ENCODE measurements at places on chromosomes 5 and 9.
A peak's percentile ranks its signal among the peaks of the same experiment; 100 is the strongest.

DNA sequence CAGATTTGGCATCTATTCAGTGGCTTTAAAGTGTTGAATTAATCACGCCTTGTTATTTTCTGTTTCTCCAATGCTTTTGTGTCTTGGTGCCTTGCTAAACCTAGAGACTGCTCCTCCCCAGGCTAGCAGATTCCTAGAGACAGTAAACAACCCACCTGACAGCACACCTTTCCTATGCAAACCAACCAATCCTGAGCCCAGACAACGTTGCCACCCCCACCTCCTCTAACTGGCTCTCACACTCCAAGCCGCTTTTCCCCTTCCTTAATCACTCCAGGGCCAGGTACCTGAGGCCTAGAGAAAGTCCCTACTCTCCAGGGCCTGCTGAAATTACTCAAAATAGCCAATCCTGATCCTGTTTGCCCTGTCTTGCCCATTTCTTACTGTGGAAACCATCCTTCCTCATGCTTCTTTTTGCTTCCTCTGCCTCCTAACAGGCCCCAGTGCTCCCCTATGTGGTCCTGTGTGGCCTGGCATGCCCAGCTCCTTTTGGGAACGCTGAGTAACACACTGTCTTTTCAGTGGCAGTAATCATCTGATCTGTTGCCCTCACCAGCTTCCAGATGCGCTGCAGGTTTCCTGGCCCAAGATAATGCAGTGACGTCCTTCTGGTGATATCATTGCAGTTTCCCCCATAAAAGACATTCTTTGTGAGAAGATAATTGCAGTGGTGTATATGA is 53.4 kb downstream of the GAS1 start:
- DNase-seq: no peak

DNA sequence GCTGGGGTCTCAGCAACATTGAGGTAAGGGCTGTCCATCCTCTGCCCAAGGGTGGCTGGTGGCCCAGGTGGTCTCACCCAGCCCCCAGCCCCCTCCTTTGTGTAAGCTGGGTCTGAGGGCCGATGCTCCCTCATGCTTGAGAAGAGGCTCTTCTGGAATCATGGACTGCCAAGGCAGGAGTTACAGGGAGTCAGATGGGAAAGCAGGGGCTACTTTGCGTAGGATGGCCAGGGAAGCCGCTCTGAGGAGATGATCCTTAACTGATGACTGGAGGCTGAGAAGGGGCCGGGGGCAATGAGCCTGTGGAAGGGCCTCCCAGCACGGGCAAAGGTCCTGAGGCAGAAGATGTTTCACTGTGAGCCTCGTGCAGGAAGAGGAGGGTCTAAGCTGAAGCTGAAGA is 23.7 kb downstream of the NKX2-5 start:
- DNase-seq: no peak

- DNase-seq: no peak
Observed at GRCh38 chr9:124555043-124555442, 47.8 kb upstream of the NR5A1 start.

- DNase-seq: no peak
Observed at GRCh38 chr5:180950291-180950949, 38.2 kb upstream of the BTNL3 start.

- DNase-seq: no peak
Observed at GRCh38 chr5:132749506-132749905, 2.3 kb downstream of the CCNI2 start.

DNA sequence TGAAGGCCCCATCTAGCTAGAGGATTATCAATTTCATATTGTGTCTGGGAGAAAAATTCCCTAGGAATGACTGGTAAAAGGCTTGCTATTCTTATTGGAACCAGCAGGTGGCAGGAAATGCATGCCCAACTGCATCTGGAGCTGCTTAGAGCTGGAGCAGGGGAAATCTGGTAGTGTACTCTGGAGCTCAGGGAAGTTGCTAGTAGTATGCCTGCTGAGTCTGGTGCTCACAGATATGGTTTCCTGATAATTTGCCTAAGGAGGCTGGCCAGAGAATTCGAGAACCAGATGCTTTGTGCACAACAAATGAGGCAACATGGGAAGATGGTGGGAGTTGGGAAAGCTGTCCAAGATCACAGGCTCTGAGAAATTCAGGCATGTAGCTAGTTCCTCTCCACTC is 53.7 kb downstream of the G3BP1 start:
- DNase-seq: peak; percentile 50

GRCh38 chr5:150460781-150461180 is 11.2 kb upstream of the RPS14 start:
- DNase-seq: no peak

DNA sequence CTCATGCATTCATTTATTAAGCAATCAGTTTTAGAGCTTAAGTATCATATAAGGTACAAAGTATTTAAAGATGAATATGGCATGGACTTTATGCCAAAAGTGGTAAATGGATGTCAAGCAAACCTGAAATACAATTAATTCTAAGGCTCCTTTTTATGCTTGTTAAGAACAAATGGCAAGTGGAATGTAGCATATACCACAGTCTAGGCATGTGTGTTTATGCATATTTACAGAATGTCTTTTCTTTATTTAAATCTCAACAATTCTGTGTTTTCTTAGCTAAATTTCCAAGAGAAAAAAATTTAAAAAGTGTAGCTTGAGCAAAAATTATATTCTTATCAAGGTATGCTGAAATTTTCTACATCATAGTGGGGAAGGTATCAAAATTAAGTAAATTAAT is 39.8 kb downstream of the MPDZ start:
- DNase-seq: no peak

DNA sequence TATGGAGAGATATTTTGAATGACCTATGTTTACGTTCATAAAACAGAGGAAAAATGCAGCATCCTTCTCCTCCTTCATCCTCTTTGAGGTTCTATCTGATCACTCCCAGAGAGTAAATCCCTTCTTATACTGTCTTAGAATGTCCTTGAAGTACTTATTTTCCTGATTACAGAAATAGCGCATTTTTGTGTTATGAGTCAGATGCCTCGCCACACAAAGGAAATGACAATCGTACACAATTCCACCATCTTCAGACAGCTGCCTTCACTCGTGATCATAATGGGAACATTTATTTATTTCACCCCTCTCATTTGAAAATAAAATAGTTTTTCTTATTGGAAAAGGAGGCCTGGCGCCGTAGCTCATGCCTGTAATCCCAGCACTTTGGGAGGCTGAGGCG is 2.4 kb upstream of the GLT6D1 start:
- no peak for DNase-seq

DNA sequence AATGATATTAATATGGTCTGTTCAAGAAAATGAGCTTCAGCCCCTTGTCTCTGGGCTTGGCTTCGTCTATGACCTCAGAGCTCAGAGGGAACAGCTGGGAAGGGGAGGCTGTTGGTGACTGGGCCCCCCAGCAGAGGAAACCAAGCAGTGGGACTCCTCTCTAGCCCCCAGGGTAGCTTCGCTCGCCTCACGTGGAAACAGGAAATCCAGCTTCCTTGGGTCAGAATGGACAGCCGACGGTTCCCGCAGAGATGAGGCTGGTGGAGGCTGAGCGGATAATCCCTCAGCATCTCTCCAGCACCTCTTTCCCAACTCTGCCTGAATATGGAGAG is 37.2 kb upstream of the ICE1 start:
- DNase-seq: no peak

DNA sequence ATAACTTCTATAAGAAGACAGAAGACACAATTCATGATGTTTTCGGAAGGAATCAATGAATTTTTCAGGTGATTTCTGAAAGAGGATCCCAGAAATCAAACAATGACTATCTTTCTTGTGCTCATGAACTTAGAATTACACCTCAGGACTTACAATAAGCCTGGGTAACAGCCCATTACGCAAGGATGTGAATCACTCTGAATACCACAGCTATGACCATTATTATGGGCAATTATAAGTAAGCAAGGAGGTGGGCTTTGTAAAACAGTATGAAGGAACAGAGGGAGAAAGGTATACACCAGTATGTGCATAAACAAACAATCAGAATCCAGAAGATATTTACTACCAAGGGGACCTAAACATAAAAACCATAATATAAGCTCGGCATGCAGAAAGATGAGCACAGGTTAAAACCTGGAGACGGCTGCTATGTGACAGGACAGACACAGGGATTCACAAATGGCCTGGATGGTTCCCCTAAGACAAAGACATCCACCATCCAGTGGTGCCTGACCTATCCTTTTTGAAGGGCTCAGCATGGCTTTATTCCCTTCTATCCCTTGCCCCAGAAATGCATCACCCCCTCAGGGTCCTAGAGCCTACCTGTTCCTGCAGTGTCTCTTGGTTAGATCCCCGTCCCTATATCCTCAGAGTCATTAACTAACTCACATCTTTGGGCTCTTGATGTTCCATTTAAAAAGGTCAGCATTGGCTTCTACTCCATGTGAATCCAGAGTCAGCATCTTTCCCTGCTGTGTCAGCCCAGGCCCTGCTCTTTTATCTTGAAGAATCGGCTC is 21.8 kb upstream of the PPP2CA start:
- no peak for DNase-seq

DNA sequence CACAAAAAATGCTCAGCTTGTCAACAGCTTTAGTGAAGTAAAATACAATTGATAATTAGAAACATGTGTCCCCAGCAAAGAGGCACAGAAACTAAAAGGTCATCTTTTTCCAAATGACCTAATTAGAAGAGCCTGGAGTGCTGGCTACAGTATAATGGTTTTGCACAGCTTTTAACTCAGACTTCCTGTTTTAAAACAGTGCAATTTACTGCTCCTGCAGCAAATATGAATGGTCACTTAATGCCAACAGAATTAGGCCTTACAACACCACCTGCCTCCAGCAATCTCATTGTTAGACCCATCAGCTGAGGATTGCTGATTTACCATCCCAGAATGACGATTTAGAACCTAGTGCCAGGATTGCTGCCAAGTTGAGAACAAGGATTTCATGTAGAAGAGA is 239.3 kb downstream of the CETN3 start:
- DNase-seq: no peak

GRCh38 chr9:104256696-104257062 is 162.6 kb downstream of the SMC2 start:
- DNase-seq: no peak

GRCh38 chr9:100426189-100426529 is 784 bp upstream of the MSANTD3 start:
- no peak for DNase-seq

DNA sequence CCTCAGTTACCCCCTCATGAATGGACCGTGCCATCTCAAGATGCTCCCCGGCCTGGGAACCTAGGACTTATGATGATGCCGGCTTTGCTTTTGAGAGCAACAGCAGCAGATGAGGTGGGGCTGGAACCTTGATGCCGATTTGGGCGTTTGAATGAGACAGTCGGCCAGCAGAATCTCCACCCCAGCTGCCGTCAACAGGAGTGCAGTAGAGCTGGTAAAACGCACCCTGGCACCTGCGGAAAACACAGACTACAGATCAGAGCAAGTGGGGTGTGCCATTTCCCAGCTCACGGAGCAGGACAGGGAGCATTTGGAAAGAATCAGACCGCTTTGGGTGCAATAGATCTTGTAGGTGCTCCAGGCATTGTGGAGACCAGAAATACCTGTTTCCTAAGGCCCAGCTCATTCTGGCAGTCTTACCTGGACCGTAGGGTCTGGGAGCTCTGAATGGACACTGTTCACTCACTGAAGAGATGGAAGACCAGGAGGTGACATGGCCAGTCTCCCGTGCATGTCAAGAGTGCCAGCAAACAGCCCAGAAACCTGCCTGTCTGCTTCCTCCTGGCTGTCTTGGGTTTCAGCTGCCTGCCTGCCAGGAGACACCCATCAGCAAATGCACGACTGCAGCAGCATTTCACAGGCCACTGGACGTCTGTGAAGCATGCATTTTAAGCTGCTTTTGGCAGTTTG is 317.7 kb upstream of the IRX4 start:
- DNase-seq: no peak

- no peak for DNase-seq
Observed at GRCh38 chr5:2261004-2261703, 378.4 kb upstream of the IRX4 start.

DNA sequence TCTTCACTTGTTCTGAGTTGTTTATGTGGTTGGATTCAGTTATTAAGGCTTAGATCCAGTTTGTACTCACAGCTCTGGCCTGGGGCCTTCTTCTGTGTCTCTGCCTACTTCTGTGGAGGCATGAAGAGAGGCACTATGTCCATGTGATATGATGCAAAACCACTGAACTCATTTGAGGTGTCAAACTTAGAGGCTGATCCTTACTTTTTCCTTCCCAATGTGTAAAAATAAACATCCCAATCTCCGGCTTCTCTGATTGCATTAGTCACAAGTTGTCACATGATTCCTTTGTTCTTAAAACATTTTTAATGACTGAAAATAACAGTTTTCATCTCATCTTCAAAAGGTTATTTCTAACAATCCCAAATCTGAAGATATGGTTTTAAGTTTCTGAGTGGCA is 276.0 kb upstream of the RGMB start:
- DNase-seq: no peak

DNA sequence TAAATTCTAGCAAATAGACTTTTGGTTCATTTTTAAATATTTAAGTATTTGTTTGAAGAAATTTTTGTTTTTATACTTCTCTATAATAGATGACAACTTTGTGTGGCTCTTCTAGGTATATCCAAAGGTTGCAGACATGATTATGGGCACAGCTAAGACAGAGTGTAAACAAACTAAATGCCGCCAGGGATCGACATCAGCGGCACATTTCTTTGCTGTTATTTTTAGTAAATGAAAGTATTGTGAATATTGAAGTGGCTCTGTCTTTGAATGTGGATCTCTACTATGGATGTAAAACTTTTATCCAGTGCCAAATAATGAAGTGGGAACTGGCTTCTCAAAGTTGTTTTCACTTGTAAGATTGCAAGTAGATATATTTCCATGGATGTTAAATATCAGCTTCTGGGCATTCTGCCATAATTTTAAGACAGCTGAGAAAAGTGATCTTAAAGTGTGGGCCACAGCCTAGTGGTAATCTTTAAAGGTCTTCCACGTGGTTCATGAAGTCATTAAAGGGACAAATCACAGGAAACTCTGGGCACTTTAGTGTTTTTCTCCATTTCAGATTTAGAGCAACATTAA is 589.9 kb downstream of the ZNF608 start:
- DNase-seq: no peak

DNA sequence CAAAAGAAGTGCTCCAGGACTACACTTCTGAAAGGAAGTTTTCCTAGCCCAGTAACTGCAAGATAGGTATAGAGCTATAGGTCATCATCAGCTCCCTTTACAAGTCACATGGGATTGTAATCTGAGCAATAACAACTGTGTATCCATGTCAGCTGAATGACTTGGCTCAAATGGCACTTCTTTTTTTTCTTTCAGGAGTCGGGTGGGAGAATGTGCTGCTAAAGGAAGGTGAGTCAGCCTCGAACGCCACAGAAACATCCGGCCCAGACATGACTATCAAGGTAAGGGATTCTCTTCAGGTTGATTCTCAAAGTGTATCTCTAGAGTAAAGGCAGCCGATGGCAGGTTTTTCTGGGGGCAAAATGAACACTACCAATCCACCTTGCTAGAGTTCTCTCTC is 192.2 kb downstream of the C9orf152 start:
- peak; percentile 27 for DNase-seq
